Vein endothelial cell (primary cell): ENCODE measurements at places on chromosomes 7 and 10. TPM values are rescaled to one million over a fixed set of nuclear protein-coding genes. Genes with fewer than 3 reads are reported as not detected.

Gene SUGCT
- total RNA-seq: 1.4 and 2.0 TPM in 2 replicates

Gene PTPRE
- 127 and 167 TPM in 2 replicates for total RNA-seq

Gene SEMA4G
- 1.9 and 2.9 TPM in 2 replicates for total RNA-seq

Gene ARMC3
- total RNA-seq: not detected in 2 replicates

Gene MSRB2
- total RNA-seq: 4.9 and 7.2 TPM in 2 replicates

Gene TAS2R4
- total RNA-seq: 0.98 and 1.9 TPM in 2 replicates

Gene SPDYE16
- under 0.01 TPM in 1 of 2 replicates, not detected in the other for total RNA-seq

Gene KCND2
- total RNA-seq: 0.29 and 0.33 TPM in 2 replicates

Gene LRRC4
- total RNA-seq: 2.3 and 2.9 TPM in 2 replicates

Gene PLAC9
- total RNA-seq: 2.3 and 2.5 TPM in 2 replicates

Gene SEMA3D
- total RNA-seq: 0.57 and 0.98 TPM in 2 replicates

Gene LIPM
- not detected in 2 replicates for total RNA-seq

Gene OR13A1
- not detected in 2 replicates for total RNA-seq

Gene EVX1
- not detected in 2 replicates for total RNA-seq

Gene CFAP46
- 1.3 and 1.5 TPM in 2 replicates for total RNA-seq

Gene HGF
- 2.3 and 5.3 TPM in 2 replicates for total RNA-seq

Gene HOXA2
- total RNA-seq: 1.1 and 1.3 TPM in 2 replicates

Gene CTAGE8
- total RNA-seq: under 0.01 TPM in 1 of 2 replicates, not detected in the other

Gene ACTA2
- 15.7 and 16.3 TPM in 2 replicates for total RNA-seq
